ENCODE measurements at places on chromosomes 3 and 15.

GRCh38 chr3:13371100-13372075 is 48.7 kb downstream of the NUP210 start:
- DNase-seq, result no peak

GRCh38 chr15:65327651-65328393 is 23.3 kb downstream of the RNU5B-1 start:
- no peak for DNase-seq

DNA sequence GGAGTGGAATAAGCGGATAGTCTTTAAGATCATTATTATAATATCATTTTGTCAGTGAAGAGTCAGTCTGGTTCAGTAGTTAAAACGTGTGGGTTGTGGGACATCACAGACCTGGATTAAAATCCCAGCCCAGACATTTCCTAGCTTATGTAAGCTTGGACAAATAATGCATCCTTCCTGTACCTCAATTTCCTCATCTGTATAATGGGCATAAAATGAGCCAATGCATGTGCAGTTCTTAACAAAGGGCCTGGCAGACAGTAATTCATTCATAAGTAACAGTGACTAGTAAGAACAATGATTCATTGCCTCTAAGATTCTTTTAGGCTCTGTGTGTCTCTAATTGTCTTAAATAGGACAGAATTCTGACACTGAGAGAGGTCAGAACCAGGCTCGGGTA is 76.1 kb downstream of the SCN10A start:
- no peak for DNase-seq

- DNase-seq, result no peak
Observed at GRCh38 chr15:101193120-101193644, 58.7 kb downstream of the CHSY1 start.
